ENCODE measurements at places on chromosomes 5 and 9. TPM values are rescaled to one million over a fixed set of nuclear protein-coding genes. Genes with fewer than 3 reads are reported as not detected.

Gene KLF9
- total RNA-seq, result 86.7 TPM

Gene ADRB2
- 1.0 TPM for total RNA-seq

Gene C9
- not detected for total RNA-seq

Gene NUTM2F
- total RNA-seq, result not detected

Gene NR6A1
- total RNA-seq, result 0.05 TPM

Gene SLC36A2
- total RNA-seq, result not detected

Gene DNAI1
- not detected for total RNA-seq

Gene F2R
- 6.8 TPM for total RNA-seq

Gene PCDHB16
- not detected for total RNA-seq

Gene ITGA1
- total RNA-seq, result 0.37 TPM

Gene CXXC5
- 4.6 TPM for total RNA-seq

Gene BARHL1
- total RNA-seq, result not detected
